H9 (cell line): ENCODE measurements at places on chromosomes 11 and 22. TPM values are rescaled to one million over a fixed set of nuclear protein-coding genes. Genes with fewer than 3 reads are reported as not detected.

DNA sequence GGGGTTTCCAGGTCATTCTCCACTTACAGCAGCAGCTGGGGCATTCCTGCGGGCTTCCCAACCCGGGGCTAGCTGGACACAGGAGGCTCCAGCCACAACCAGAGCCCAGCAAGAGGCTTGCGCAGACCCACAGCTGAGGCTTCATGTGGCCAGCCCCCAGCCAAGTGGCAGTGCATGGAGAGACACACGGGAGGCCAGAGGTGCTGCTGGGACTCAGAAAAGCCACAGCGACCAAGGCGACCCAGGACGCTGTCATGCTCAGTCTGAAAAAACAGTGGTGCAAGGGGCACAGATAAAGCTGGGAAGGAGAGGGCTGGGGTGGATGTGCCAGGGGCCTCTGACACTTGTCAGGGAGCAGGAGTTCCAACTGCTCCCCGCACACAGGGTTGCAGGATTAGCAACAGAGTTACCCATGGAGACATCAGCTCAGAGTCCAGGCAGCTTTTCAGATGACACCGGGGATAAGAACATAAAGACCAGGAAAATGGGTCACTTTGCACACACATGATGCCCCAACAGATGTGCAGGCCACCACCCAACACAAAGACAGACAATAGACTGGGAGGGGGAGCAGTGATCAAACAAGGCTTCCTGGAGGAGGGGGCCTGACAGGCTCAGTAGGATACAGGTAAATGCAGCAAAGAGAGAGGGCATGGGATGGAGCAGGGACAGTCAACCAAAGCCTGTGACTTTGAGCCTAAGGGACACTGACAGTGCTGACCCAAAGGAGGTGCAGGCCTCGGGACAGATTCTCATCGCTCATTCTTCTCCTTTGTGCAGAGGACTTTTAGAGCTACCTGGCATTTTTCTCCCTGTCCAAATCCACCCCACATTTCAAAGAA, 6.9 kb upstream of the NEAT1 start:
- peak; percentile 34 for DNase-seq

Gene C11orf86
- 0.24 TPM in 1 of 2 replicates, not detected in the other for total RNA-seq

DNA sequence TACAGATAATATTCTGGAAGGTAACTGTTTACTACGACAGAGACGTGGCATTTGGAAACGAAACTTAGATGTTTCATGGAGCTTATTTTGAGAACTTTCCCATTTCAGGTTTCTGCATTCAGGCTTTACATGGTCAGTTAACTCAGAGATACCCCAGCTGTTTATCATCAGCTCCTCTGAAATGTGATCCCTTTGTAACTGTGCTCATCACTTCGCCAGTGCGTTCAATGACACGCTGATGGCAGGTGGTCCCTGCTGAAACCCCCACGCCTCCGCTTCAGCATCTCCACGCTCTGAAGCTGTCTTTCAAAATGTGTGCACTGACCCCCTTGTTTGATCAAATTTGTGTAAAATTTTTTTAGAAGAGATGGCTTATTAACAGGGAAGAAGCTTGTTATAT, 30.5 kb downstream of the ALG12 start:
- no peak for DNase-seq

GRCh38 chr11:73072935-73073481, 69.1 kb downstream of the FCHSD2 start:
- no peak for DNase-seq

- DNase-seq: no peak
Measured at GRCh38 chr11:114155116-114155515, 95.6 kb downstream of the ZBTB16 start.

GRCh38 chr22:17120711-17121232, 388 bp downstream of the TMEM121B start:
- DNase-seq: no peak

- DNase-seq: no peak
Measured at GRCh38 chr11:107102692-107103477, 84.6 kb upstream of the GUCY1A2 start.

GRCh38 chr11:13259374-13259773, 18.2 kb upstream of the BMAL1 start:
- DNase-seq: no peak

DNA sequence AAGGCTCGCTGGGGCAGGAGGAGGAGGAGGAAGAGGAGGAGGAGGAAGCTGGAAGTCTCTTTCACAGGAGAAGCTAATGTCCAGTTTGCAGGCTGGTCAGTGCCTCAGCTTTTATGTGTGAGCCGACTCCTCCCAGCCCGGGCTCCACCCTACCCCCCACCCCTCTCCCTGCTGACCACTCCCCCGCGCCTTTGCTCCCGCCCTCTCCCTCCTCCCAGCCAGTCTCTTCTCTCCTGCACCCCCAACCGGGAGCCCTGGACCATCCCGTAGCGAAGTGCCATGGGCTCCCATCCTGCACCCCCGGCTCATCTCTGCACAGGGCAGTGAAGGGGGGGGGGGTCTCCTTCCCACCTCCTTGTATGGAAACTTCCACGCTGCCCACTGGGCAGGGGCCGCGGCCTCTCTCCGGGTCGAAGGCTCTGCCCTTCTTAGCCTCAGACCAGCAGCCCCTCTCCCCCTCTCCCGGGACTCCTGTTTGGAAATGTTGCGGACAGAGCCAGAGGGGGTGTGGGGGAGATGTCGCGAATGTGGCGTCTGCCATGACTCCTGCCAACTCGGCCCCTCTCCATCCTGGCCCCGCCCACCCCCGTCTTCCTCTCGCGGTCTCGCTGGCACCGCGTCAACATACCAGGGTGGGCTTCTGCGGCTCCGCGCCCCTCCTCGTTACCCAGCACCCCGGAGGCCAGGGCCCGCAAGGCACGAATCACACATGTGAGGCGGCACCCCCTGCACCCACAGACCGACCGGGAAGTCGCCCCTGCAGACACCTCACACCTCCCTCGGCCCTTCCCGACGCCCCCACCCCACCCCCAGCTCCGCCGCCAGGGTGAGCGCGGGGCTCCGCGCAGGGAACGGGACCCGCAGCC, 1.8 kb downstream of the IGF2 start:
- peak; percentile 86 for DNase-seq

DNA sequence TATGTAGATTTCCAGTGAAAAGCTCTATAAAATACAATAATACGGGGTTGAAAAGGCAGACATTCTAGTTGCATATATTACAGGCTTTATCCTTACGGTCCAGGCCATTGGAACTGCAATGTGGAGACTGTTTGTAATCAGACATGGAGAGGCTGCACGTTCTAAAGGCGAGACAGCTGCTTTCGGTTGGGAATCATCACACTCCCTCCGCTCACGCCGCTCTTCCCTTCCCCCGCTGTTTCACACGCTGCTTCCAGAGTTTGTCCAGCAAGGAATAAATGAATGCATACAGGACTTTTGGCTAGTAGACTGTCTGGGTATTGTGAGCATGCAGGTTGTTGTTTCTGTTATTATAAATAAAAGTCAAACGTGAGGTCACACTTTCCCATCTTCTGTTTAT, 13.5 kb upstream of the EFCAB6 start:
- DNase-seq: peak; percentile 8

DNA sequence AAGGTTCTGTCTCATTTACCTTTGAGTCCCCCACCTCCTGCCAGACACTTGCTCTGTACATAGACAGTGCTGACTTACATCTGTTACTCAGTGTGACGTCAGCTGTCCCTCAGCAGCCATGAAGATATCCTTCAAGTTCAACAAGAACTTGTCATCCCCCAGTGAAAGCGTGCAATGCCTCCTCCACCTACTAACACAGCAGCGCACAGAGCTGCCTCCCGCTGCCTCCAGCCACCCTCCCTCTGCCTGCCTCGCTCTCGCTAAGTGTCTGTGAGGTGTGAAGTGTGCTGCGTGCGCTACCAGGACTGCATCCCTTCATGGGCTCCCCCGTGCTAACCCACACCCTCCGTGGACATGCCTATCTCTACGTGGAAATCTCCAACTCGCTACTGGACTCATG, 621.4 kb downstream of the BRD1 start:
- peak; percentile 14 for DNase-seq

DNA sequence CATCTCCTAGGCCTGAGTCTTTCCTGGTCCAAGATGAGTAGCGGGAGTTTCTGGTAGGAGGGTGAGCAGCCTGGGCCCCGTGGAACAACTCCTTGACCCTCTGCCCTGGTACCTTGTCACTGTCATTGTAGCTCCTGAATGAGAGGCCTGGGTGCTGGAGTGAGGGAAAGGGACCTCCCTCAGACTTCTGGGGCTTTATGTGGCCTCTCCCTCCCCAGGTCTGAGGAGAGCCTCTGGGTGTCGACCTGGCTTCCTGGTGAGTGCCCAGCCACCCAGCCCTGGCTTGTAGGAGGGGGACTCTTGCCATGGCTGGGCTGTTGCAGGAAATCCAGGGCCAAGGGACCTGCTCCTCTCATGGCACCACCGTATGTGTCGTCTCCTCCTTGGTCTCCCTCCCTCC, 3.9 kb downstream of the P2RY2 start:
- DNase-seq: no peak

Gene TENM4
- 4.3 and 4.6 TPM in 2 replicates for total RNA-seq

- DNase-seq: no peak
Measured at GRCh38 chr11:130480711-130481140, 32.3 kb downstream of the ADAMTS15 start.

DNA sequence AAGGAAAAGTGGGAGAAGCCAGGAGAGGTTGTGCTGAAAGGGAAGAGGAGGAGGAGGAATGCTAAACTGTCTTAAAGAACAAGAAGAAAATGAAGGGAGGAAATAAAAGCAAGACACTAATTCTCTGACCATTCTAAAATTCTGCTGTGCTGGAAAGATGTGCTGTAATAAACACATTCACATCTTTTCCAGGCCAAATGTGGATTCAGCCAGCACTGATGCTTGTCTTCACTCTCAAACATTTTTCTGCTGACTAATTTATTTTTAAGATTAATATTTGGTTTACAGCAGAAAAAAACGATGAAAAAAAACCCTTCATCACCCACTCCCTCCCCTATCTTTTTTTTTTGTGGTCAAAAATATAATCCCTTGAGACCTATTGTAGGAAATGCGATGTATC, 223.6 kb downstream of the SWAP70 start:
- DNase-seq: no peak

GRCh38 chr22:45905924-45906865, 70.8 kb downstream of the WNT7B start:
- no peak for DNase-seq

GRCh38 chr11:110716361-110716760, 4.1 kb upstream of the ARHGAP20 start:
- DNase-seq: no peak

DNA sequence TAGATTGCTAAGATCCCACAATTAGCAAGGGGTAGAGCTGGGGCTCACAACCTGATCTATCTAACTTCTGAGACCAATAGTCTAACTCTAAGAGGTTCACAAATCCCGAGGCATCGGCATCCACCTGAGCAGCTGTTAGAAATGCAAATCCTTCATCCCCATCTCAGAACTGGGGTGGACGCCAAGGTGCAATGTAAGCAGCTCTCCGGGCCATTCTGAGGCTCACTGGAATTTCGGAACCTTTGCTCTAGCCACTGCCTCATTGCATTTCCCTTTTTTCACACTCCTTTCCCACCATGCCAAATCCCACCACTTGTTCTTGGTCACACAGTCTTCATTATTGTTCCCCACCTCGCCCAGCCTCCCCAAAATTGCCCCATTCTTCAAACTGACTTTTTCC, 29.8 kb downstream of the MAML2 start:
- DNase-seq: no peak

DNA sequence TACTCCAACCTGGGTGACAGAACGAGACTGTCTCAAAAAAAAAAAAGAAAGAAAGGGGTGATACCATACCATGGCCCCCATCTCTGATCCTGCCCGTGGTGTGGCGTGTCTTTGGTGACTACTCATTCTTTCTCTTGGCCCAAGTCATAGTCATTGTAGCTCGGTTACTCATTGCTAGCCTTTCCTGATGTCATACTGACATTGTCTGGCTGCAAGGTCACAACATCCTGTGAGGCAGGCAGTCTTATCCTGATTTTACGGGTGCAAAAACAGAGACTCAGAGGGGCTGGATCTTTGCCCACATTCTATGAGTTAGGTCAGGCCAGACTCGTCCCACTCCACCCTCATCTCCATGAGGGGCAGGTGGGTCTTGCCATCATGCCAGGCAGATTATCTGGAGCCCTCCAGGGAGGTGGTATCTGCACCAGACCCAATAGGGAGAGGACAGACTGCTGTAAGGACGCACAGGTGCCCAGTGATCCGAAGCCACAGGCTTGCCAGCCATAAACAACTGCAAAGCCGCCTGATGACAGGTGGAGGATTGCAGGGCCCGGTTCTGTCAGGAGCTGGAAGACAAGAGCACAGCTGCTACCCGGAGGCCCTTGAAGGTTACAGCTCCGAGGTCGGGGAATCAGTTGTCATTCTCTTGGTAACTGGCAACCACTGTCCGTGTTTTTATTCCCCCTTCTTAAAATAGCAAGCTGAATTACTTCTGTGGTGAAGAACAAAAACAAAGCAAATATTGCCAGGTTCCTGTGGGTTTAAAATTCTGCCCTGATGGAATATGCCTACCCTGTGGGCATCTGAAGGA, 13.8 kb downstream of the TOM1 start:
- no peak for DNase-seq

DNA sequence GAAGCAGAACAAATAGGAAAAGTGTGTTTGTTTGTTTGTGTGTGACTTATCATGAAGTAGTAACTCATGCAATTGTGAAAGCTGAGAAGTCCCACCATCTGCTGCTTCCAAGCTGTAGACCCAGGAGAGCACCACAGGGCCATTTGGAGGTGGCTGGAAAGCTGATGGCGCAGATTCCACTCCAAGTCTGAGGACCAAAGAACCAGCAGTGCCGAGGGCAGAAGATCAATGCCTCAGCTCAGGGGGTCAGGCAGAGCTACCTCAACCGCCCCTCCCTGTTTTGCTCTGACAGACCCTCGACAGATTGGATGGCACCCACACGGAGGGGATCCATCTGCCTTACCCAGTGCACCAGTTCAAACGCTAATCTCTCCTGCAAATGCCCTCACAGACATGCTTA, 896.2 kb downstream of the BRD1 start:
- no peak for DNase-seq
